ENCODE measurements at places on chromosomes 6 and 20.

DNA sequence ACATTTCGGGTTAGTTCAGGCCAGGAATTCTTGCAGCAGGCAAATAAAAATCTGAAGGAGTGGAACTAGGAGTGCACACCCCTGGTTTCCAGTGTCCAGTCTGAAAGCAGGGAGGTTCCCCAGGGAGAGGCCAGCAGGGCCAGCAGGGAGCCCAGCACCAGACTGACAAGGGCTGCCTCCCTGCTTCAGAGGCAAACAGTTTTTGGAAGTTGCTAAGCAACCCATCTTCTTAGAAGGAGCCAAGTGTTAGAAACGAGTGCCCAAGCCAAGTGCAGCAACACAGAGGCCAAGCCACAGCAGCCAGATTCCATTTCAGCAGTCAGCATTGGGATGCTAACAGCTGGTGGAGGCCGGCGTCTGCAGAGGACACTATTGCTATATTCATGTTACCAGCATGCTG lies 179.1 kb downstream of the SYNDIG1 start:
- DNase-seq, result no peak

DNA sequence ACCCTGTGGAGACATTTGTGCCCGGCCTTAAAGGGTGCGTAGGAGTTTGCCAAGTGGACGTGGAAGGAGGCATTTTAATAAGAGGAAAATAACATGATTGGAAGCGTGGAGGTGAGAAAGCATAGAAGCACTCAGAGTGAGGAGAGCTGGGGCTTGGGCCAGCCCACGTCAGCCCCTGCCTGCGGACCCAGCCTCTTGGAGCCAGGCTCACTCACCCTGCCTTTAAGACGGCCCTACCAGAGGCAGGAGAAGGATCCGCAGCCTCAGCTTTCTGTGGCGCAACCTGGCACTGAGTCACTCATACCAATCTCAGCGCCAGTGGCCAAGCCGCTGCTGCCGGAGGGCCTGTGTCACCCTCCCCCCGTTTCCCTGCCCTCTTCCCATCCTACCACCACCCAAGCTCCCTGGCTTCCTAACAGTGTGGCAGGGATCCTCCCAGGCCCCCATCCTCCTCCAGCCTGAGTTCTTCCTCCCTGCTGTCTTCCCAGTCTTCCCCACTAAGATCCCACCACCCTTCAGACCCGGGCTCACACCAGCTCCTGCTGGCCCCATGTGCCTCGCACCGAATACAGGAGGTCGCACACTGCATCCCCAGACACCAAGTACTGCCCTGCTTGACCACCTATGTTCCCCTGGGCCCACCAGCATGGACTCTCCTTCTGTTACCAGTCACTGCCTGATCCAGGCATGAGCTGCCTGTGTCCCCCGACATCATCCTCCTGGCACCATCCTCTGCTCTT lies 285.2 kb downstream of the UST start:
- DNase-seq, result no peak

GRCh38 chr6:150230164-150230561 lies 87.3 kb downstream of the PPP1R14C start:
- DNase-seq, result no peak

DNA sequence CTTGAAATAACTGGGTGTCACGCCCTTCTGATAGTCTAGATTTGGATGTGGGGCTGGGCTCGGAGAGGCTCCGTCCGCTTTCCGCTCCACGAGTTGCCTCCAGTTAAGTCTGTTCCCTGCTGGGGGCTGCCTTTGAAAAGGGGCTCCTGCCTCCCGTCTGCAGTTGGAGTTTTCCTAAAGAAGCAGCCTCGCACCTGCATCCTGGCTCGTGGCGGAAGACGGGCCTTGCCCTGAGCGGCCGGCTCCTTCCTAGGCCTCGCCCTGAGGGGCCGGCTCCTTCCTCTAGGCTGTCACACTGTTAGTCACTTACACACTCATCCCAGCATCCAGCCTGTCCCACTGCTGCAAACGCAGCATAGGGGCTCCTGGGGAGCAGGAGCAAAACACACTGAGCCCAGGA lies 74.4 kb downstream of the SMOC2 start:
- DNase-seq, result no peak

DNA sequence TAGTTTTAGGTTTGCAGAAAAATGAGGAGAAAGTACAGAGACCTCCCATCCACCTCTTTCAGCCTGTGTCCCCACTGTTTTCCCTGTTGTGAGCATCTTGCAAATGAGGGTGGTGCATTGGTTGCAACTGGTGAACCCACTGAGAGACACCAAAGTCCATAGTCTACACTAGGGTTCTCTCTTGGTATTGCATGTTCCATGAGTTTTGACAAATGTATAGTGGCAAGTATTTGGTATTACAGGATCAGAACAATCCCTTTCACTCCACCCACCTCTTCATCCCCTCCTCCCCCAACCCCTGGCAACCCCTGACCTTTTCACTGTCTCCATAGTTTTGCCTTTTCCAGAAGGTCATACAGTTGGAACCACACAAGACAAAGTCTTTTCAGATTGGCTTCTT lies 20.1 kb downstream of the ZNF831 start:
- no peak for DNase-seq

GRCh38 chr6:170443151-170443662 lies 109.9 kb downstream of the PSMB1 start:
- DNase-seq, result no peak

DNA sequence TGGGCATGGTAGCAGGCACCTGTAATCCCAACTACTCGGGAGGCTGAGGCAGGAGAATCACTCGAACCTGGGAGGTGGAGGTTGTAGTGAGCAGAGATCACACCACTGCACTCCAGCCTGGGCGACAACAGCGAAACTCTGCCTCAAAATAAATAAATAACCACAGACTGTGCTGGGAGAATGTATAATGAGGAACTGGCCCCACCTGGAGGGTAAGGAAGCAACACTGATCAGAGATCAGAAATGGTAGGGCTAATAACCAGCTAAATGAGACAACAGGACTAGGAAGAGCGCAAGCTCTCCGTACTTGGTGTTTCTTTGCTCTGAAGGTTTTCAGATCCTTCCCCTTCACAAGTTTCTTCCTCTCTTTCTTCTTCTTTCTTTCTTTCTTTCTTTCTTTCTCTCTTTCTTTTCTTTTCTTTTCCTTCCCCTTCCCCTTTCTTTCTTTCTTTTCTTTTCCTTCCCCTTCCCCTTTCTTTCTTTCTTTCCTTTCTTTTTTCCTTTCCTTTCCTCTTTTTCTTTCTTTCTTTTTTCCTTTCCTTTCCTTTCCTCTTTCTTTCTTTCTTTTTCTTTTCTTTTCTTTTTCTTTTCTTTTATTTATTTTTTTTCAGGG lies 14.6 kb downstream of the CCM2L start:
- no peak for DNase-seq

GRCh38 chr20:63795178-63795830 lies 35.8 kb downstream of the ZBTB46 start:
- DNase-seq, result no peak

- DNase-seq, result no peak
Measured at GRCh38 chr6:150172929-150173328, 30.1 kb downstream of the PPP1R14C start.

- DNase-seq, result no peak
Measured at GRCh38 chr20:20731000-20731944, 18.8 kb upstream of the RALGAPA2 start.
